ENCODE measurements at places on chromosomes 16 and 17. TPM values are rescaled to one million over a fixed set of nuclear protein-coding genes. Genes with fewer than 3 reads are reported as not detected.

GRCh38 chr16:88855176-88855575 lies 1.6 kb downstream of the GALNS start:
- no peak for DNase-seq

DNA sequence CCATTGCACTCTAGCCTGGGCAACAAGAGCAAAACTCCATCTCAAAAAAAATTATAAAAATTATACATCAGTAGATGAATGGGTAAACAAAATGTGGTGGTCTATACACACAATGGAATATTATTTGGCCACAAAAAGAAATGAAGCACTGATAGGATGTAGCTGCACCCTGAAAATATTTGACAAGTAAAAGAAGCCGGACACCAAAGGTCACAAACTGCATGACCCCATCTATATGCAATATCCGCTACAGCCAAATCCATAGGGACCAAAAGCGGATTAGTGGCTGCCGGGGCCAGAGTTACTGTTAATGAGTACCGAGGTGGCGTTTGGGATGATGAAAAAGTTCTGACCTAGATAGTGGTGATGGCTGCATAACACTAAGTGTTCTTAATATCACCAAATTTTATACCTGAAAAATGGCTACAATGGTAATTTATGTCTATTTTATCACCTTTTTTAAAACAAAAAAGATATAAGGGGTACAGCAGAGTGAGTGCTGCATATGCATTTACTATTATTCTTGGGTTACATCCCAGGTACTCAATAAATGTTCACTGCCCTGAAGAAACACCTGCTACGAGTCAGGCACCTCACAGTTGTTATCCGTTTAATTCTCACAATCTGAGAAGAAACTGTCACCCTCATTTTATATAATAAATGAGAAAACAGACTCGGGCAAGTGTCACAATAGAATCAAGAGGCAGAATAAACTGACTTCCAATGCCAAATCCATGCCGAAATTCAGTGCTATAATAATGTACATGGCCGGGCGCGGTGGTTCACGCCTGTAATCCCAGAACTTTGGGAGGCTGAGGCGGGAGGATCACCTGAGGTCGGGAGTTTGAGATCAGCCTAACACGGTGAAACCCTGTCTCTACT lies 807 bp upstream of the HBQ1 start:
- no peak for DNase-seq

- no peak for DNase-seq
Measured at GRCh38 chr17:67515490-67516083, 138.5 kb downstream of the PITPNC1 start.

DNA sequence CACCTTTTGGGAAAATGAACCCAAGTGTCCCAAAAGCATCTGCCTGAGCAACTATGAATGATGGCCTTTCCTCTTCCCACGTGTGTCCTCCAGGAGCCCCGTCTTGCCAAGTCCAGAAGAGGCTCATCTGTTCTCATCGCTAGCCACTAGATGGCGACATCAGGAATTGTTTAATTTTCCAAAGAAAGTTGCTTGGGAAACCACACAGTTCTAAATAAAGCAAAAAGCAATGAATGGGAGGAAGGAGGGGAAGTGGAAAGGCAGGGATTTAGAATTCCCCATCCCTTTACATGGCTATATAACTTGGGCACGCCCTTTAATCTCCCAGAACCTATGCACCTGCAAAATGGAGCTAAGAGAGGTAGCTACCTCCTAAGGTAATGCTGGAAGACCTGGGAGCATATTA lies 9.0 kb upstream of the CDH5 start:
- DNase-seq = peak; percentile 41

GRCh38 chr17:43966276-43966675 lies 12.5 kb upstream of the PYY start:
- DNase-seq = no peak

DNA sequence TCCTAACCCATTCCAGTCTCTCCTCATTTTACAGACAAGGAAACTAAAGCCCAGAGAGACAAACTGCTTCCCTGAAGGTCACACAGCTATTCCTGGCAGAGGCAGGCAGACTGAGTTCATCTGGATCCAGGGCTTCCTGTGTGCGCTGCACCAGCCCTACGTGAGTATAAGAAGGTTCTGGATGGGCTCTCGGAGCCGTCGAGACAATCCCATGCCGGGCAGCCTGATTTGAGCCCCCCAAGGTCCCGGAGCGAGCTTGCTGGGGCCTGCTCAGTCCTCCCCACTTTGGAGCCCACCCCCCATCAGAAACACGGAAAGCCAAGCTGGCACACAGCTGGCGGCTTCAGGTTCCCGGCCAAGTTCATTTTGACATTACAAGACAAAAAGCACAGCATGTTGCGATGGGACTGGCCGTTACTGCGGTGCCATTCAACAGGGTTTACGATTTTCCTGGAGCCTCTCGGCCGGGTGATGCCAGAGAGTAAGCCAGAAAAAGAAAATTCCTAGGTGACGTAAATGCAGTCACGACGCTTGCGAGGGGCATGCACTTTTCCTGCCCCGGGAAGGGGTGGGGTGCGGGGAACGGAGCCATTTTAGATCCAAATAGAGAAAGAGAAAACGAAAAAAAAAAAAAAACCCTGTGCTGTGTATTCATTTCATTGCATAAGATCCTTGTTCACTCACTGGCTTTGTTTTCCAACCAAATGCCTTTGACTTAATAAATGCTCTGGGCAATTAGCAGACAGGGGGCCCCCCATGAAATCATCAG lies 167.1 kb upstream of the FOXF1 start:
- DNase-seq = peak; percentile 68

- DNase-seq = no peak
Measured at GRCh38 chr17:41664587-41665565, 23.8 kb upstream of the EIF1 start.

GRCh38 chr17:74566132-74566753 lies 1.1 kb downstream of the CD300H start:
- DNase-seq = peak; percentile 39

DNA sequence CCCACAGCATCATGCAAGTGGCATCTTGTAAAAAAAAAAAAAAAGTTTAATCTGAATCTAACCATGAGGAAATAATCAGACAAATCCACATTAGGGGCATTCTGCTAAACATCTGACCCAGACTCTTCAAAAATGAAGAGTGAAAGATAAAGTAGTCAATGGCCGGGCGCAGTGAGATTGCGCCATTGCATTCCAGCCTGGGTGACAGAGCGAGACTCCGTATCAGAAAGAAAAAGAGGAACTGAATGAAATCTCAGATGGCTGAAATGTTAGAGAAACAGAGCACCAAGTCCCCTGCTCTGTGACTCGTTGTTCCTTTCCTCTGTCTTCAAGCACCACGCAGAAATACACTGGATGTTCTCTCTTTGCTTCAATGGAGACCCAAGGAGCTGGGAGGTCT lies 12.7 kb upstream of the RNF135 start:
- no peak for DNase-seq

- peak; percentile 42 for DNase-seq
Measured at GRCh38 chr17:72121164-72122009, 567 bp downstream of the SOX9 start.

DNA sequence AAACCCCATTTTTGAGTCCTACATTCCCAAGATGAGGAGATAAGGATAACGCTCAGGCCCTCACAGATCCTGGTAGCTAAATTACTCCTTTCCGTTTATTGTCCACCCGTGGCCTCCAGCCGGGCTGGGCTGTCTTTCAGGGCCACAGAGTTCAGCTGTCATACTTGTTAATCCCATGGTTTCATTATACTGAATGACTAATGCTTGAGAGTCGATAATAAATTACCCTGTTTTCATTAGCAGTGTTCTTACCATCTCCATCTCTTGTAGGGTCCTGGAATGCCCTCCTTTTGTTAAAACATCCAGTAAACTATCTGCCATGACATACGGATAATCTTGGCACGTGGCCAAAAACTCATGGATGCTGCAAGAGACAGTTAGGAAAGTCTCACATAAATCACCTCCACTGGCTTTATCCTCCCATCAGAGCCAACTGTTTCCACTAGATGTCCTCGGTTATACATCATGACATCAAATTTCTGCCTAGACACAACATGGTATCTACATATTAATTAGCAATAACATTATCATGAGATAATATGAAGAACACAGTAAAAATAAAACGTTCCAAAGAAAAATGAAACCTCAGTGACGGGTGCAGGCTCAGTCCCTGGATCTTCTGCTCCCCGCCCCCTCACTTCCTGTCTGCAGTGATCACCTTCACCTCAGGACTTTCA lies 45.3 kb downstream of the BRD7 start:
- no peak for DNase-seq

- no peak for DNase-seq
Measured at GRCh38 chr17:2385240-2386210, 15.3 kb downstream of the MNT start.

DNA sequence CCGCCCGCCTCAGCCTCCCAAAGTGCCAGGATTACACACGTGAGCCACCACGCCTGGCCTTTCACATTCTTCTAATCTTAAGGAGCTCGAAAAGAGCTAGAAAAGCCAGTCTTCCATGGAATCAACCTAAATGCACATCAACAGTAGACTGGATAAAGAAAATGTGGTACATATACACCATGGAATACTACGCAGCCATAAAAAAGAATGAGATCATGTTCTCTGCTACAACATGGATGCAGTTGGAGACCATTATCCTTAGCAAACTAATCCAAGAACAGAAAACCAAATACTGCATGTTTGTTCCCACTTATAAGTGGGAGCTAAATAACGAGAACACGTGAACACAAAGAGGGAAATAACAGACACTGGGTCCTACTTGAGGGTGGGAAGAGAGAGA lies 3.1 kb downstream of the CTC1 start:
- DNase-seq = no peak

GRCh38 chr17:70968302-70968701 lies 799.0 kb downstream of the KCNJ2 start:
- DNase-seq = no peak

GRCh38 chr17:69724238-69724637 lies 309.7 kb downstream of the MAP2K6 start:
- DNase-seq = no peak

DNA sequence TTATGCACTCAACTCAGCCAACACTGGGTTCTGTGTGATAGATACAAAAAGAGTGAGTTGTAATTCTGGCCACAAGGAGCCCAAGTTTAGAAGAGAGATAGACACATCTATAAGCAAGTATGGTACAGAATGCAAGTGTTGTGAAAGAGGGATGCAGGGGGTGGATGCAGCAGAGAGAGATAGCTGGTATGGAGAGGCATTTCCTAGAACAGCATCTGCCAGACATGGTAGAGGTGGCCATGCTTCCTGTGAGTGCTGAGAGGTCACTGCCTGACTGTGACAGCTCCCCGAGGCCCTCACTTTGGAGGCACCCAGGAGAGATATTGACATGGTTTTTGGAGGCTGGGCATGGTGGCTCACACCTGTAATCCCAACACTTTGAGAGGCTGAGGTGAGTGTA lies 2.0 kb upstream of the KRTAP16-1 start:
- DNase-seq = no peak

RPS6KB1 gene
- 51.3 TPM for total RNA-seq

HS3ST6 gene
- total RNA-seq = 1.1 TPM

GPR179 gene
- total RNA-seq = not detected

CALCOCO2 gene
- 141 TPM for total RNA-seq

WFIKKN1 gene
- 4.9 TPM for total RNA-seq

HOXB4 gene
- total RNA-seq = not detected

NT5M gene
- 1.7 TPM for total RNA-seq
